ENCODE measurements at places on chromosomes 12 and 14. TPM values are rescaled to one million over a fixed set of nuclear protein-coding genes. Genes with fewer than 3 reads are reported as not detected.
A peak's percentile ranks its signal among the peaks of the same experiment; 100 is the strongest.

- H3K27ac ChIP-seq = no peak overlapping the region
- H3K36me3 ChIP-seq = peaks cover 29% of the 10 kb centered on the region
- no peak overlapping the region for H3K4me3 ChIP-seq
- DNase-seq = no peak
Measured at GRCh38 chr12:64147011-64147631, 75.0 kb downstream of the KICS2 start.

DNA sequence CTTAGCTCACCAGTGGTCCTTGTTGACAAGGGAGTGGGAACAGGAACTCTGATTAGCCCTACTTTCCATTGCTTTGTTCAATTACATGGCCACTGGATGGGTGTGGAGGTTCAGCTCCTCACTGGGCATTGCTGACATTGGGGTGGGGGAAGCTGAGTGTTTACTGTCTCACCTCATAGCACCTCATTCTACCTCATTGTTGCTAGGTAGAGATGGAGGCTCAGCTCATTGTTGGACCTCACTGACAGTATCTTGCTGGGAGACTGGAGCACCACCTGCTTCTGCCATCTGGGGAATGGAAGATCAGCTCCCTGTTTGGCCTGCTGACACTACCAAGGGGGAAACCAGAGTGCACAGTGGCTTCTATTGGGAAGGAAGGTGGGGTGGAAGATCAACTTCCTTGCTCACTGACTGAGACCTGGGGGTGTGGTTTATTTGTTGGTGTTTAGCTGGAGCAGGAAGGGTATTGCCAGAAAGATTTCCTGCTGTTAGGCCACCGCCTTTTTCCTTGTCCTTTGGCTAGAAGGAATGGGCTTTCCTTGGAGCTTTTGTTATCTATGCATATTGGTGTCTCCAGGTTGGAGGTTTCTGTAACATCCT is 1.3 kb upstream of the OR4E2 start:
- DNase-seq = no peak
- H3K27me3 ChIP-seq = no peaks in the 10 kb centered on the region
- H3K4me3 ChIP-seq = no peak overlapping the region
- H3K27ac ChIP-seq = no peak overlapping the region

The OTX2 gene
- total RNA-seq = not detected

- H3K27ac ChIP-seq = no peak overlapping the region
- no peak overlapping the region for H3K4me3 ChIP-seq
- no peaks in the 10 kb centered on the region for H3K4me1 ChIP-seq
- H3K36me3 ChIP-seq = no peaks in the 10 kb centered on the region
Measured at GRCh38 chr14:62546862-62547474, 498.3 kb downstream of the KCNH5 start.

The KLRC4 gene
- total RNA-seq = not detected

The FAM186B gene
- total RNA-seq = 0.72 TPM

The CLIP1 gene
- 103 TPM for total RNA-seq

DNA sequence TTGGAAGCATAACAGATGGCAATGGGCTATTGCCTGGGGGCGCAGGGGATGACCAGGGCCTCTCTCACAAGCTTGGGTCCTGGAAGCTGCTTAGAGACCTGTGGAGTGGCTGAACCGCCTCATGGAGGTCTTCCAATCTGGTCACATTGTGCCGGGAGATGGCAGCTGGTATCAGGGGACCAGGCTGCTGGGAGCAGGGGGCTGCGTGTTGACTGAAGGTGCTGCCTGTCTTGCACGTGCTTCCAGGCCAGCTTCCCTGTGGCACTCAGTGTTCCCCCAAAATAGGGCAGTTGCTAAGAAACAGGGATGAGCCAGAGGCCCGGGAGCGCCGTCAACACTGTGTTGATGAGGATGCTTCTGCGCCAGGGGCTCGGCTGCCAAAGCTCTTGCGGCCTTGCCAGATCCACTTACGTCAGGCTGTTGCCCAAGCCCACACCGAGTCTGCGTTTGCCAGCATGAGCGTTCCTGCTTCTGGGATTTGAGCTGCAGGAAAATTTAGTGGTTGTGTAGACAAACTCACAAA is 39.8 kb downstream of the ELK3 start:
- H3K27me3 ChIP-seq = no peaks in the 10 kb centered on the region
- peaks cover 46% of the 10 kb centered on the region for H3K4me1 ChIP-seq
- no peak overlapping the region for H3K4me3 ChIP-seq
- peak overlapping the region; percentile 97 for H3K27ac ChIP-seq
- DNase-seq = peak; percentile 96

The PTGDR gene
- total RNA-seq = 1.4 TPM

DNA sequence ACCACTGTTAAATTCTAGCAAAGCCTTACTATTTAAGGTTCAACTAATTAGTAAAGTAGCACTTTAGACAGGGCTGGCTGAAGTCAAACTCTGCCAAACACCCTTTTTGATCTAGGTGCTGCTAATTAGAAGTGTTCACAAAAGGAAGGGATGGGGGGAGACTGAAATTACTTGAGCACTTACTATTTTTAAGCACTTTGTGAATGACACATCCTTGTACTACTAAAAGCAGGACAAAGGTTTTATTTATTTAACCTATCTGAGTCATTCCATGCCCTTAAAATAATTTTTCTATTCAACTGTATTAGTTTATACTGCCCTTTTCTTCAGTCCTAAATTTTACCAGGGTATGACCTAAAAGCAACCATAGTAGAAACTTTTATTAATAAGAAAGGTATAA is 20.1 kb downstream of the MBIP start:
- peaks cover 5% of the 10 kb centered on the region for H3K4me1 ChIP-seq
- peak; percentile 1 for DNase-seq
- no peak overlapping the region for H3K27ac ChIP-seq
- peaks cover 38% of the 10 kb centered on the region for H3K36me3 ChIP-seq
- no peak overlapping the region for H3K4me3 ChIP-seq

DNA sequence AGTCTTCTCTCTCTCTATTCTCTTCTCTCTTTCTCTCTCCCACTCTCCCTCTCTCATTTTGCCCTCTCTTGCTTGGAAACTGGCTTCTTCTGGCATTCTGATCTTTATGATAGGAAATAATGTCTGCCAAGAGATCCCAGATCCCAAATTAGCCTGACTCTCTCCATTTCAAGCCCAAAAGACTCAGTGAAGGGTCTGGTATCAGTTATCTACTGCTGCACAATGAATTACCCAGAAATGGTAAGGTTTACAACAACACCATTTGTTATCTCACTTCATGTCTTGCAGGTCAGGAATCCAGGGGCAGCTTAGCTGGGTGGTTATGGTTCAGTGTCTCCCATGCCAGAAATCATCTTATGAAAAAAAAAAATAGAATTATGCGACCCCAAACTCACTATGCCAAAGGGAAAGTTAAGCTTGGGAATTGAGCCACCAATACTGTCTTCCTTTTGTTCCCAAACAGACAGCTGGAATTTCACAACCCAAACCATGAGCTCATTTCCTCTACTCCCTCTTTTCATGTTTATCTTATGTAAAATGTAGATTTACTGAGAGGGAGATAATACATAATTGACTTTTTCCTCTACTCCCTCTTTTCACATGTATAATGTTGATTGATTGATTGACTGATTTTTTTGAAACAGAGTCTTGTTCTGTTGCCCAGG is 67.8 kb upstream of the FICD start:
- peak; percentile 58 for DNase-seq
- peaks cover 9% of the 10 kb centered on the region for H3K4me1 ChIP-seq
- peak overlapping the region; percentile 28 for H3K4me3 ChIP-seq
- peaks cover 9% of the 10 kb centered on the region for H3K27me3 ChIP-seq
- H3K27ac ChIP-seq = no peak overlapping the region
- H3K36me3 ChIP-seq = no peaks in the 10 kb centered on the region

DNA sequence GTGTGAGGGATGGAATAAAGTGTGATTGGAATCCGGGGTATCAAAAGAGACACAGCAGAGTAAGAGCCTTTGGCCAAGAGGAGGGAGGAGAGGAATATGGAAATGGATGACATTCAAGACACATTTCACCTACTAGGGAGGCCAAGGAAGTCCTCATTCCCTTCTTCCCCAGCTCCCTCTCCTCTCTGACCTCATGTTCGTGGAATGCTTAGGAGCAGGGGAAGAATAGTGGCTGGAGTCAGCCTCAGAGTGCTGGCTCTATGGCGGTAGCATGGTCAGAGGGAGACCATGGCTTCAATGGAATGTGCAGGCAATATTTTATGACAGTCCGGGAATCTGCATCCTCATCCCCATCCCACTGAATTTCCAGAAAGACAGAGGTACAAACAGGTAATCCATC is 196.6 kb downstream of the EGLN3 start:
- H3K4me3 ChIP-seq = no peak overlapping the region
- no peak overlapping the region for H3K27ac ChIP-seq
- DNase-seq = no peak
- peaks cover 5% of the 10 kb centered on the region for H3K27me3 ChIP-seq
- H3K36me3 ChIP-seq = no peaks in the 10 kb centered on the region

GRCh38 chr14:31881531-31882310 is 195.4 kb upstream of the ARHGAP5 start:
- H3K36me3 ChIP-seq = no peaks in the 10 kb centered on the region
- no peak overlapping the region for H3K4me3 ChIP-seq
- peaks cover 25% of the 10 kb centered on the region for H3K4me1 ChIP-seq
- peak overlapping the region; percentile 65 for H3K27ac ChIP-seq
- DNase-seq = peak; percentile 17
- H3K27me3 ChIP-seq = no peaks in the 10 kb centered on the region

DNA sequence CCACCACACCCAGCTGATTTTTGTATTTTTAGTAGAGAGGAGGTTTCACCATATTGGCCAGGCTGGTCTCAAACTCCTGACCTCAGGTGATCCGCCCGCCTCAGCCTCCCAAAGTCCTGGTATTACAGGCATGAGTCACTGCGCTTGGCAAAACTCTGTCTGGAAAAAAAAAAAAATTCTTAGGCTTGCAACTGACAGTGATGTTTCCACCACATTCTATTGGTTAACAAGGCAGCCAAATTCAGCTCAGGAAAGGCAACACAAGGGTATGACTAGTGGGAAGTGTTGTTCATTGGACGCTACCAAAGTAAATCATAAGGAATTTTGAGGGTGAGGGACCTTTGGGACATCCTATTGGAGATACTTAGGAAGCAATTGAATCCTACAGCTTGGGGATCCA is 2.9 kb upstream of the SBNO1 start:
- DNase-seq = peak; percentile 79
- no peak overlapping the region for H3K27ac ChIP-seq
- H3K4me1 ChIP-seq = peaks cover 10% of the 10 kb centered on the region

GRCh38 chr12:59808317-59808910 is 212.6 kb downstream of the SLC16A7 start:
- DNase-seq = peak; percentile 75
- no peak overlapping the region for H3K4me3 ChIP-seq
- H3K4me1 ChIP-seq = no peaks in the 10 kb centered on the region
- H3K36me3 ChIP-seq = no peaks in the 10 kb centered on the region
- H3K27me3 ChIP-seq = no peaks in the 10 kb centered on the region

- H3K4me1 ChIP-seq = peaks cover 24% of the 10 kb centered on the region
- H3K27me3 ChIP-seq = no peaks in the 10 kb centered on the region
- no peaks in the 10 kb centered on the region for H3K36me3 ChIP-seq
Measured at GRCh38 chr12:14774906-14775635, 28.2 kb downstream of the WBP11 start.

The CD4 gene
- 15.0 TPM for total RNA-seq

GRCh38 chr12:1915082-1915968 is 3.1 kb downstream of the CACNA2D4 start:
- H3K27ac ChIP-seq = no peak overlapping the region
- peak; percentile 63 for DNase-seq
- peaks cover 10% of the 10 kb centered on the region for H3K27me3 ChIP-seq
- no peaks in the 10 kb centered on the region for H3K36me3 ChIP-seq

DNA sequence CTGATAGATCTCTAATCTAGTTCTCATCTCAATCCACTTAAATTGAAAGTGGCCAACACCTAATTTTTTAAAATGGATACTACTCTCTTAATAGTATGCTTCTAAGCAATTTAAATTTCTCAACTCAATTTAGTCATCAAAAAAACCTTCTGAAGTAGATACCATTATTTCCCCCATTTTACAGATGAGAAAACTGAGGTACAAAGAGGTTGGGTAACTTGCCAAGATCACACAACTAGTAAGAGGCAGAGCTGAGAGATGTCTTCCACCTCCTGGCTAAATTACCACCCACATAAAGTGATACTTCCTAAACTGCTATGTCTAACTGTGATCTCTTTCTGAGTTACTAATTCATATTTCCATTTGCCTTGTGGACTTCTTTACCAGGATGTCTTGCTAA is 6.6 kb downstream of the EXOC5 start:
- H3K4me3 ChIP-seq = no peak overlapping the region
- no peaks in the 10 kb centered on the region for H3K4me1 ChIP-seq
- no peak overlapping the region for H3K27ac ChIP-seq
- no peaks in the 10 kb centered on the region for H3K27me3 ChIP-seq
- H3K36me3 ChIP-seq = no peaks in the 10 kb centered on the region
- DNase-seq = no peak

The ASCL1 gene
- total RNA-seq = not detected

The DPF3 gene
- 0.59 TPM for total RNA-seq

Measured in osteoblast (primary cell).